Posterior vena cava (tissue), 2 donors: ENCODE measurements at places on chromosomes 1 and 21. TPM values are rescaled to one million over a fixed set of nuclear protein-coding genes. Genes with fewer than 3 reads are reported as not detected.

The CDA gene
- 9.1 TPM for total RNA-seq

The F13B gene
- not detected for total RNA-seq

The ARHGAP29 gene
- total RNA-seq = 51.3 TPM

The SFN gene
- total RNA-seq = 1.2 TPM

The CD1E gene
- not detected for total RNA-seq

The PAQR6 gene
- 1.9 TPM for total RNA-seq

The SELL gene
- 5.5 TPM for total RNA-seq

The SLC5A9 gene
- total RNA-seq = 0.28 TPM

The TMEM82 gene
- not detected for total RNA-seq

The VSIG8 gene
- total RNA-seq = 0.19 TPM

The DSCAM gene
- total RNA-seq = 0.05 TPM

The SERBP1 gene
- 139 TPM for total RNA-seq

The CYP4A22 gene
- total RNA-seq = 0.10 TPM

The ESPN gene
- not detected for total RNA-seq

The ATXN7L2 gene
- 3.3 TPM for total RNA-seq

The ACTRT2 gene
- not detected for total RNA-seq

The MTARC1 gene
- 9.2 TPM for total RNA-seq

The MYBPH gene
- total RNA-seq = not detected

The NFIA gene
- total RNA-seq = 117 TPM

The ACKR1 gene
- total RNA-seq = 110 TPM

The IL20 gene
- not detected for total RNA-seq

The RPTN gene
- not detected for total RNA-seq

The PUM1 gene
- 87.9 TPM for total RNA-seq

The ALX3 gene
- not detected for total RNA-seq
